ENCODE measurements at places on chromosomes 3 and 15.

DNA sequence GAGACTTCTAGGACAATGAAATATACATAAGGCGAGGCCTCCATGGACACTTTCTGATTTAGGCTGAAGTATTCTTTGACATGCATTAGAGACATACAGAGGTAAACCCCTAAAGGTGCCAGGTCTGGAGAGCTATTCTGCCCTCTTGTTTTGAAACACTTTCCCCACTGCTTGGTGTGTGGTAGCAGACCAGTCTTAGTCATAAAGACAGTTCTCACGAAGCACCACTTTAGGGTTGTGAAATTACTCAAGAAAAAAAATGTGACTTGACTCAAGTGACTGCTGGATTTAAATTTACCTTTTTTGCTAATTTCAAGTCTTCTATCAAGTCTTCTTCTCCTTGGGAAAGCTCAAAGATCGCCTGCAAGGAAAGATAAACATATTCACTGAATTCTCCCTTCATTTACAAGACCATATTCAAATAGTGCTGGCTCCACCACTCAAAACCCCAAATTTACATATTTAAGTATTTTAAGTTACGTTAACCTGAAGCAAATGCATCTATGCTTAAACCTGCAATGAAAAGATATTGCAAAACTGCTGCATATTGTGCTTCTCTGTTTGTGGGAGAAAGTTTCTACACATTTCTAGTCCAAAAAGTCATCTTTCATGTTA, 48.4 kb downstream of the ARHGEF3 start:
- DNase-seq = no peak

- DNase-seq = no peak
These were observed 223.2 kb upstream of the SOX2 start for GRCh38 chr3:181488536-181488935.

DNA sequence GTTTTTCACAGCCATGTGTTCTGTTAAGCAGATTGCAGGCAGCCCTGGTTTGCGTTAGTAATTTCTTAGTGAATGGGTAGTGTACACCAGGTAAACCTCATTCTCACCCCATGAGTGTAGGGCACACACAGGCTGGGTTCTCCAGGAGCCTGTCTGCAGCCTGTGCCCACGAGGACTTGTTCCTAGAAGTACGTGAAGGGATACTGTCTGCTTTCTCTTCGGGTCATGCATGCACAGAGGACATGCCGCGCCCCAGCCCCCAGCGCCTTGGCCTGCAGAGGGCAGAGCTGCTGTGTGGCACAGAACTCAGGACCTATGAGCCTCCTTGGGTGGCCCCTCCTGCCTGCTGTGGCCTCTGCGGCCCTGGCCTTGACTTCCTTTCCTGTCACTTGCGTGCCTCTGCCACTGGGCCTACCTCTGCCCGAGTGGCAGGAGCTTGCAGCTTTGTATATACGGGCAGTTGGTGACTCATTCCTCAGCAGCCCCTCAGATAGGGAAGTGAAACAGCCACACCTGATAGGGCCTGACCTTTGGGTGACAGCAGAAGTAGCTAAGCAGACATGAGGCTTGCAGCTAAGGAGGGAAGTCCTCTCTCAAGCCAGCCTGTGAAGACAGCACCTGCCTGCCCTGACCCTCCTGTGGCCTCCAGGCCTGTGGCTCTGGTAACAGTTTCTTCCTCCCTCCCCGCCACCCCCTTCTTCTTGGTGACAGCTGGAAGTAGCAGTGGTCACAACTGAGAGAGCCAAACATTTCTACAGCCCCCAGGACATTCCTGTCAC, 19.5 kb downstream of the PPCDC start:
- DNase-seq = peak; percentile 39

DNA sequence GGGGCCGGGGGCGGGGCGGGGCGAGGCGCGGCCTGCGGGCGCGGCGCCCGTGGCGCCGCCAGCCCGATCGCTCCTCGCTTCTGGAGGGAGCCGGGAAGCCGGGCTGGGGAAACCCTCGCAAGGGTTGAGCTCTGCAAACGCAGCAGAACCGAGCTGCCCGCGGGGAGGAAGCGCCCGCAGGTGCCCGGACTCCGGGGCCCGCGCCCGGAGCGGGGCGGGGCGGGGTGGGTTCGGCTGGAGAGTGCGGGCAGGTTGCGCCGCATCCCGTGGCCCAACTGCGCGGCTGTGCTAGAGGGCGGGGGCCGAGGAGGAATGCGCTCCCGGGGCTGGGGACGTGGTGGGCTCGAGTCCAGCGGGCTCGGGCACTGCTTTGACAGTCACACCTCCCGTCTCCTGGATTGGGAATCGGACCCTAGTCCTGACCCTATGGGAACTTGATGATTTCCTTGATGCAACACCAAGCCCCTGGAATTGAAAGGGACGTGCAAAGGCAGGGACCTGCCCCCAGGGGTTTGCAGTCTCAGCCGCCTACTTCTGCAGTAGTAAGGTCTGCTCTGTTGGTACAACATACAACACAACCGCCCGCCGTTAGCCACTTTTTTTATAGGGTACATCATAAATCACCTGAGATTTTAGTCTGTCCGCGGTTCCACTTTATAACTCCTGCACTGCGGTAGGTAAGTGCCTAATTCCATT, 34.3 kb downstream of the ZBTB38 start:
- peak; percentile 61 for DNase-seq

- no peak for DNase-seq
These were observed 31.3 kb downstream of the LDHAL6B start for GRCh38 chr15:59237924-59238331.

- DNase-seq = no peak
These were observed 36.7 kb upstream of the MRPS22 start for GRCh38 chr3:139307072-139307491.

DNA sequence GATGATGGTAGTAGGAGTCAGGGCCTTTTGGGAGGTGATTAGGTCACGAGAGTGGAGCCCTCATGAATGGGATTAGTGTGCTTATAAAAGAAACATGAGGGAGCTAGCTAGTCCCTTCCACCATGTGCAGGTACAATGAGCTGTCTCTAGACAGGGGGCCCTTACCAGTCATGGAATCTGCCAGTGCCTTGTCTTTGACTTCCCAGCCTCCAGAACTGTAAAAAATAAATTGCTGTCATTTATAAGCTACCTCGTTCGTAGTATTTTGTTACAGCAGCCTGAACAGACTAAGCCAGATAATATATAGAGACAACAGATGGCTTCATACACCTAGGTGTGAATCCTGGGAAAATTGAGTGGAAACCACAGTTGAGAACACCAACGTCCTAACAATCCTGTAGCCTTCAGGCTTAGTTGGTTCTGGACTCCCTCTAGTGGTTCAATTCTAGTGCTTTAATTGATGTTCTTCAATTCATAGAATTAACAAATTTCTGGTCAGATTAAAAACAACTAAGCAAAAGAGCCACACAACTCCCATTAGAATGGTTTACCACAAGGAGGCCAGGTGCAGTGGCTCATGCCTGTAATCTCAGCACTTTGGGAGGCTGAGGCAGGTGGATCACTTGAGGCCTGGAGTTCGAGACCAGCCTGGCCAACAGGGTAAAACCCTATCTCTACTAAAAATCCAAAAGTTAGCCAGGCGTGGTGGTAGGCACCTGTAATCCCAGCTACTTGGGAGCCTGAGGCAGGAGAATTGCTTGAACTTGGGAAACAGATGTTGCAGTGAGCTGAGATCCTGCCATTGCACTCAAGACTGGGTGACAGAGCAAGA, 21.3 kb upstream of the GATM start:
- DNase-seq = peak; percentile 55

- DNase-seq = no peak
These were observed 179.7 kb upstream of the ROBO1 start for GRCh38 chr3:79947469-79947868.

DNA sequence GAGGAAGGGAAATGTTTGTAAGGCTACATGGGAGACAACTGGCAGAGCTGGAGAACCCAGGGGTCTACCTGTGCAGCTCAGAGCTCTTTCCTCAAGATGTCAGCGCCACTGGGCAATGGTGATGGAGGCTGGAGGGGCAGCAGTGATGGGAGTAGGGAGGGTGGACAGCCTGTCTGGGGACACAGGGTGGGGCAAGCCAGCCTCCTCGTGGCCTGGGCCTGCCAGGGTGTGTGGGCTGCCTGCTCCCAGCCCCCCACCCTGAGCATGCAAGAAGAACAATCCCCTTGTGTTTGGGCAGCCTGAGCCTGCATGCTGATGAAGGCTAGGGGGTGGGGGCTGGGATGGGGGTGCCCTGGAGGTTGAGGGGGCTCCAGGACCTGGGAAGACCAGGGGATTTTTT, 1.2 kb downstream of the PCBP4 start:
- DNase-seq = no peak

DNA sequence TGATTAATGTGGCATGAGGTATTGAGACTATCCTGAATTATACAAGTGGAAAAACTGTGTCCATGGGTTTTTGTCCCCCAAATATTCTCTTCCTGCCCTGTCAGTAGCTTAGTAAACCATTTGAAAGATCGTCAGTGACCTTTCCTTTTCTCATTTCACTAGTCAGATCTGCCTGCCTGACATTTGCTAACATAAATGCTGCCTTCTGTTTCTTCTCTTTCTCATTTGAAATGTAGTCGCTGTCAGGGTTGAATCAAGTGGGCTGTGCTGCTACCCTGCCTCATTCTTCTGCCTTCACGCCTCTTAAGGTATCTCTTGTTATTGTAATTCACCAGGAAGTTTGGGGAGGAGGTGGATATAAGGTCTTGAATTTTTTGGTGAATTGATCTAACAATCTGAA, 67.5 kb downstream of the LRCH3 start:
- DNase-seq = no peak

All from SHP77 (cell line).